Fibroblast of lung (primary cell): ENCODE measurements at places on chromosomes 12 and 14. TPM values are rescaled to one million over a fixed set of nuclear protein-coding genes. Genes with fewer than 3 reads are reported as not detected.
A peak's percentile ranks its signal among the peaks of the same experiment; 100 is the strongest.

The PPP1R1A gene
- not detected in 2 replicates for polyA plus RNA-seq

The FSCB gene
- not detected in 2 replicates for polyA plus RNA-seq

The KRT79 gene
- not detected in 2 replicates for polyA plus RNA-seq

The KLRD1 gene
- polyA plus RNA-seq, result under 0.01 and 0.06 TPM in 2 replicates

The GARIN6 gene
- not detected in 2 replicates for polyA plus RNA-seq

The FOXG1 gene
- polyA plus RNA-seq, result 0.01 TPM in 1 of 2 replicates, not detected in the other

The TAS2R43 gene
- polyA plus RNA-seq, result not detected in 2 replicates

The TSPAN19 gene
- polyA plus RNA-seq, result not detected in 2 replicates

DNA sequence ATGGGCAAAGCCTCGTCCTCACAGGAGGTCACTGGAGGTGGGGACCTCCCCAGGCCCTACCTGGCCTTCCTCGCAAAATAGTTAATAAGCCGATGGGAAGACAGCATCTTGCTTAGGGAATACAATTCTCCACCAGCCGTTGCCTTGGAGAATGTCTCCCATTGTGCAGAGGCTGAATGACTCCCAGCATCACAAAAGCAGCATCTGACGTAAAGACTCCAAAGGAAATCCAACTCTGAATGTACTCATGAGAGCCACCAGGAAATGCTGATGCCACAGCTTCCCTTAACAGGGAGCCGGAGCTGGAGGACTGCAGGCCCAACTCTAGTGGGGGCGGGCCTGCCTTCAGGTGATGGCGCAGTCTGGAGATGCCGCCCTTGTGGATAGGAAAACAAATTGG is 15.5 kb downstream of the CCDC63 start:
- no peak for DNase-seq

- peak; percentile 91 for DNase-seq
Measured at GRCh38 chr14:51614707-51615106, 37.0 kb upstream of the FRMD6 start.

DNA sequence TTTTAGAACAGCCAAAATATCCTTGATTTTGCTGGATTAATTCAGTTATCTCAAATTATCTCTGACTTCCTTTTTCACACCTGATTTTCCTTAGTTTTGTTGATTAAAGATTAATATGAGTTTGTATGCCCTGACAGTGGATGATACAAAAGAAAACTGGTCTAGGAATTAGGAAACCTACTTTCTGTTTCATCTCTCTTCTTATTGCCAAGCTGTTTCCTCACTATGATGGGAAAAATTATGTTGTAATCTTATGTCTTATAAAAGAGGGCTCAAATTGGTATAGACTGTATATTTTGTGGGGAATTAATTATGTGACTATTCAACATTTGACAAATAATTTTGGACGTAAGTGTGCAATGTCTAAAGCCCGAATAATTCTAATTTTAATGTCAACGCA is 271.6 kb downstream of the FBXL14 start:
- DNase-seq, result no peak

DNA sequence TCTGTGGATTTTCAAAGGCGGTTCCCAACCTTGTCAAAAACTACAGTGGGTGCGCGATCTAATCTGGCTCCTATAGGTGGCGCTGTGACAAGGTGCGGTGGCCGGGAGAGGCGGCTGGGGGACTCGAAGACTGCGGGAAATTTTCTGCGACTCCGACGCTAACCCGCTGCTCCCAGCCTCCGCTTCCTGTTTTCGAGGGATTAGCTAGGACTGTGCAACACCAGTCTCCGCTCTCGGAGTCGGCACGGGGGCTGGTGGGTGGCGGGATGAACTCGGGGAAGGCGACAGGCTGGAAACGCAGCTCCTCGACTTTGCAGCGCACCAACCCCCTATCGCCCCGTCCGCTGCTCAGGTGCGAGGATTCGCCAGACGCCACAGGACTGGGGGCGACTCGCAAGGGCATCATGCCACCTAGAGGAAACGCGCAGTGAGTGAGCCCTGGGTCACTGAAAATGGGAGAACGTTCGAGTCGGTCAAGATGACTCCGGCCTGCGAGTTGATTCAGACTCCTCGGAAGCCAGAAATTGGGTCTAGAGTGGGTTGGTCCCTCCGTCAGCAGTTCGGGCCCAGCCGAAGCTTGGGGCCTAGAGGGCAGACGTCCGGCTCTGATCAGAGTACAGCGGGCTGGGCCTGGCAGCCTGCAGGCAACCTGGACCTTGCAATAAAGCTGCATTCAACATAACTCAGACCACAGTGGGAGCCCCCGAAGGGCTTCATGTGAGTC is 5.5 kb upstream of the PAX9 start:
- no peak for DNase-seq

GRCh38 chr14:97177635-97178034 is 380.5 kb downstream of the VRK1 start:
- DNase-seq, result no peak

- peak; percentile 74 for DNase-seq
Measured at GRCh38 chr14:91244501-91244901, at the start of gene GPR68. Gene GPR68 (minus strand): TSS chr14:91244704. CDS start chr14:91235050, 9,654 bp downstream.

DNA sequence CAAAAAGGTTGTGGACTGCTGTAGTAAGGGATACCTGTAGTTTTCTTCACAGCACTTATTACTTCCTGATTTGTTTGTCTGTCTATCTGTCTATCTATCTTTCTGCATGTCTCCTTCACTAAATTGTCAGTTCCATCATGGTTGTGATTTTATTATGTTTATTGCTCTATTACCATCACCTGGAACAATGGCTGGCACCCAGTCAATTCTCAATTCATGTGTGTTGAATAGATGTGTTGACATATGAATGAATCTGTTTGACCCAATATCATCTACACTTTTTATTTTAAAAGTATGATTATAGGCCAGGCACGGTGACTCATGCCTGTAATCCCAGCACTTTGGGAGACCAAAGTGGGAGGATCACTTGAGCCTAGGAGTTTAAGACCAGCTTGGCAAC is 224.4 kb downstream of the NUBPL start:
- no peak for DNase-seq

- DNase-seq, result no peak
Measured at GRCh38 chr12:89983622-89984021, 275.0 kb upstream of the ATP2B1 start.

DNA sequence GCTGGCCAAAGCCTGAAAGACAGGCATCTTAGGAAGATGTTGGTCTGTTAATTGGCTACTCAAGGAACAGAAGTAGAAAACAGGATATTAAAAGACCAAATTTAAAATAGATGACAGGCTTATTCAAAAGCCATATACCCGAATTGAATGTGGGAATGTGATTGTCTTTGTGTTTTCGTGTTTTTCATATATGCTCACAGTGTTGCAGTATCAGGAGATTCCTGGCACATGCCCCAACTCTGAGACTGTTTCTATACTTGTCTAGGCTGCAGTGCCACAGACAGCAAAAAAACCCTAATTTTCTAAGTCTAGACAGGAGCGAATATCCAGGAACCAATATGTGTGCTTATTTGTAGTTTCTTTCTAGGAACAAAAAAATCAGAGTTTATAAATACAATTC is 57.4 kb upstream of the KRR1 start:
- DNase-seq, result peak; percentile 50

DNA sequence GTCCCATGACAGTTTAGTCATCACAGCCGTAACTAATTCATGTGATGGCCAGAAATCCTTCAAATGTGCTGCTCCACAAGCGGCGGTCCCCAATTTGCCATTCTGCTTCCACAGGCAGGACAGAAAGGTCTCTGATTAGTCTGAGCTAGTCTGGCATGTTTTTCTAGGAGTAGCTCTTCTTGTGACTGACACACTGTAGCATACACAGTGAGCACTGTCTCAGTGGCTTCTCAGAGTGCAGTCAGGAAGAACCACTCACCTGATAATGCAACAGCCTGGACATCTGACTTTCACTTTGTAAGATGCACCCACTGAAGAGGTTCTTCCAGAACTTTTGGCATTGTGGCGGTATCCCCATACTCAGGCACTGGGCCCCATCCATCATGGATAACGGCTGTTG is 1266.2 kb downstream of the TMEM121 start:
- no peak for DNase-seq

DNA sequence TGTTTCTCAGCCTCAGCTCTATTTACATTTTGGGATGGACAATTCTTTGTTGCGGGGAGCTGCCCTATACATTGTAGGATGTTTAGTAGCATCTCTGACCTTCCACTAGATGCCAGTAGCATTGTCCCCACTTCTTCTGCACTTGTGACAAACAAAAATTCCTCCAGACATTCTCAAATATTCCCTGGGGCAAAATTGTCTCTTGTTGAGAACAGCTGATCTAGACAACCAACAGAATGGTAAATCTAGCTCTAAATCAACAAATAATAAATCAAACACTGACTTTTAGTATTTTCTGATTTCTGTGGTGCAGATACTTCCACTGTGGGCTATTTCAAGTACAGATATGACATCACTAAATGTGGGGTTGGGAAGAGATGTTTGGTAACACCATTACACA is 60.7 kb downstream of the MSRB3 start:
- no peak for DNase-seq

- peak; percentile 20 for DNase-seq
Measured at GRCh38 chr14:24196071-24197055, 1.1 kb upstream of the TM9SF1 start.

DNA sequence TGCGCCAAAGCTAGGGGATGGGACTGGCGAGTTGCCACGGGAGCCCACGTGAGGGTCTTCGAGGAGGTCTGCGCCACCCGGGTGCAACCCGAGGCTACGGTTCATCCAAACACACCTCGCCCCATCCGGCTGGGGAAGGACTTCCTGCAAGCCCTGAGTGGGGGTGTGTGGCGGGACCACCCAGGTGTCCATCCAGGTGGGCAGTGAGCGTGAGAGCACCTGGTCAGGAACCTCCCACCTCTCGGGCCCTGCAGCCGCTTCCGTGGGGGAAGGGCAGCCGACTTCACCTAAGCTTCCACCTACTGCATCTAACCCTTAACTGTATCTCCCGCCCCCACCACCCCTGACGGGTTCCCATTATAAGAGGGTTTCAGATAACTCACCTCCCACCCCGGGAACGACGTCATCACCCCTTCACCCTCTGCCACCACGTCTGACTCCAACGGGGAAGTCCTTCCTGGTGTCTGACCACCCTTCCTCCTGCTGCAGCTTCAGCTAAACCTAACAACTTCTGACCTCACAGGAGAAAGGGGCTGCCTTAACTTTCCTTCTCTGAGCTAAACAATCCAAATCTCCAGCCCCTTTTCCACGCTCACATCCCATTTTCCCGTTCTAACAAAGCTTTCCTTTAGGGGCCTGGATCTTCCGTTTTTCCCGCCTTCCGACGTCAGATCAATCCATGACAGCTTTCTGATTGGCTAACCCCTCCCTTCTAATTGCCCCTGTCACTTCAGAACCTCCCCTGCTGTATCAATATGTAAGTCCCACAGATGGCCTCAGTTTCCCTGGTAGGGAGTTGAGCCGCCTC is 27.4 kb upstream of the SMUG1 start:
- DNase-seq, result no peak

GRCh38 chr12:109385339-109386058 is 37.8 kb downstream of the MYO1H start:
- DNase-seq, result peak; percentile 40

- DNase-seq, result no peak
Measured at GRCh38 chr12:57187222-57188089, 29.1 kb upstream of the NXPH4 start.
